ENCODE measurements at places on chromosomes 5 and 9. TPM values are rescaled to one million over a fixed set of nuclear protein-coding genes. Genes with fewer than 3 reads are reported as not detected.

The IL4 gene
- total RNA-seq: not detected

The SUSD3 gene
- 0.09 TPM for total RNA-seq

GRCh38 chr5:158140120-158140731 is 281.3 kb upstream of the CLINT1 start:
- DNase-seq: peak; percentile 35

GRCh38 chr9:93013856-93014582 is 44.5 kb upstream of the SUSD3 start:
- DNase-seq: no peak

DNA sequence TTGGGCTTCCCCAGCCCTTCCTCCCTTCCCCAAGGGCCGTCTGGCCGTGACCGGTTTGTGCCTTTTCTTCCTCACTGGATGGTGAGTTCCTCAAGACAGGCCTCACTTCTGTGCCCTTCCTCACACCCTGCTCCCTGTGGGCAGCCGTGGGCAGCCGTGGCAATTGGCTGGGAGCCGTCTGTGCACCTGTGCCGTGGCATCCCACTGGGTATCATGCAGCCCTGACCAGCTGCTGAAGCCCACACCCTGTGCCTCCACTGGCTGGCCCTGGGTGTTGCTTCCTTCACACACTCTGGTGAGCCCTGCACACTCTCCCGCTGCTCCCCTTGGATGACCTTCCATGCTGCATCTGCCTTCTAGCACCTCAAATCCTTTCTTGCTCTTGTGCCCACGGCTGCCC is 100.2 kb downstream of the COL5A1 start:
- DNase-seq: no peak

GRCh38 chr5:180423598-180423997 is 70.5 kb upstream of the GFPT2 start:
- DNase-seq: no peak

- no peak for DNase-seq
Observed at GRCh38 chr9:1366276-1366675, 316.1 kb downstream of the DMRT2 start.

- no peak for DNase-seq
Observed at GRCh38 chr5:65818592-65818991, 96.6 kb downstream of the NLN start.

DNA sequence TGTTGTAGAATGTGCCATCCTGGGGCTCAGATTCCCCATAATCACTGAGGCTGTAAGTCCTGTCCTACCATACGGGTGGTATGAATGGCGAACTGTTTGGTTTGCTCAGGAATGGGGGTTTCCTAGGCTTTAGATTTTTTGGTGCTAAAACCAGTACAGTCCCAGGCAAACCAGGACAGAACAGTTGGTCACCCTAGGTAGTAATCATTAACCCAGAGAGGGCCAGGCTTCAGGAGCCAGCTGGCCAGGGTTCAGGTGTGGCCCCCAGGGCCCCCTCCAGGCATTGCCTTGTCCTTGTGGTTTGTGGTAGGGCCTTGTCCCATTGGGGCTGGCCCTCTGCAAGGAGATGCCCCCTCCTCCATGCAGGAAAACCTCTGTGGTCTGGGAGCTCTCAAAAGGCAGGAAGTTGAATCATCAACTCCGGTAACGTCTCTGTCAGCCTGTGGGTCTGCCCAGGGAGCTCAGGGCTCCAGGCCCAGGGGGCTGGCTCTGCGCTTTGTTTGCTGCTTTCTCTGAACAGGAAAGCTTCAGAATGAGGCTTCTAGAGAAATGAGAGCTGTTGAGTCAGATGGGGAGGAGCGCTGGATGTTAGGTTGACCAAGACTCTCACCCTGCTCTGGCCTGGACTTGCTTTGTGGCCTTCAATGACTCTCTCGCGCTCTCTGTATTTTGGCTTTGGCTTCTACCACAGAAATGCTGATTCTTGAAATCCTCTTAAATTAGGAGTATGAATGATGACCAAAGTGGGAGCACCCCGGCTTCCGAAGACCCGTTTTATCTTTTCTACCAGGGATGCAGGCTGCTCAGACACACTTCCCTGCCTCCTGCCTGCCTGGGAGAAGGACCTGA is 22.2 kb upstream of the JADE2 start:
- DNase-seq: peak; percentile 98

- DNase-seq: no peak
Observed at GRCh38 chr5:151880324-151880723, 44.3 kb downstream of the GLRA1 start.

DNA sequence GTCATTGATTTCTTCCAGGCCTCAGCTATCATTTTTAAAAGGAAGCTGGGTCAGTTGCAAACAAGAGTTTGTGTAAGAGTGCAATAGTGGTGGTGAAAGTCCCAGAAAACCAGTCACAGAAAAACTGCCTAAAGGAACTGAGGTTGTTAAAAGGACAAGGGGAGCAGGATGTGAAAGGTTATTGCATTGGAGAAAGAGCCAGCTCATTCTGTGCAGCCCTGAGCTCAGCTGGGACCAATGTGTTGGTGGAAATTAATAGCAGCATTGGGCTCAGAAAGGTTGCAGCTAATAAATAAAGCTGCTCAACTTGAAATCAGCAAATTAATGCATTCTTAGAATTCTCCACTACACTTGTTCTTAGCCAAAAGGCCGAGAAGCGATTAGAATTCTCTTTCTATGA is 34.9 kb downstream of the NREP start:
- no peak for DNase-seq

DNA sequence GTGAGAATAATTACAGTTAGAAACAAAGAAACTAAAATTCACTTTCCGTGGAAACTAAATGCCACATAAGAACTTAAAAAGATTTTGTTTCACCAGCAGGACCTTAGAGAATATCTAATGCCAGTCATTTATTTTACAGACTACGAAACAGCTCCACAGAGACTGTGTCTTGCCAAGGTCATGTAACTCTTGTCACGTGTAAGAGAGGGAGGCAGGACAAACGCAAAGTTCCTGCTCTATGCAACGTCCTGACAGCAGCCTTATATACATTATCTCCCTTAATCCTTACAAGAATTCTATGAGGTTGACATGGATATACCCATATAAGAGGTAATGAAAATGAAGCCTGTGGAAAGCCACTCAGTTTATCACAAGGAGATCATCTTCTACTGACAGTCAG is 39.4 kb downstream of the CTNNAL1 start:
- DNase-seq: no peak

The MAP1B gene
- total RNA-seq: 401 TPM

The FEM1C gene
- total RNA-seq: 31.7 TPM

- DNase-seq: no peak
Observed at GRCh38 chr5:149110406-149110805, 30.9 kb upstream of the ABLIM3 start.

The GNPDA1 gene
- 62.3 TPM for total RNA-seq

- DNase-seq: no peak
Observed at GRCh38 chr9:79989079-79989478, 417.3 kb downstream of the TLE4 start.

DNA sequence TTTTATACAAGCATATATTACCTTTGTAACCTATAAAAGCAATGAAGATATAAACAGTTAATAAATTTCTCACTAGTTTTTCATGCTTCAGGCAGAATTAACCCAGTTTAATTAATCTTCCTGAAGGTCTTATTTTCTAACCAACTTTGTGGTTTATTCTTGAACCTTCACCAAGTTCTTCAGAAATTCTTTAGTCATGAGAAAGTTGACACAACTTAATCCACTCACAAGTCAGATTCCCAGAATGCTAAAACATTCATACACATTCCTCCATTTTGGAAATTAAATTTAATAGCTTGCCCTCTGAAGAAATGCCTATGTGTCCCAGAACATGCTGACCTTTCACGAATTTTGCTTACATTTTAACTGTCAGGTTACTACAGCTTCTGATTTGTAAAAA is 105.4 kb upstream of the PAM start:
- DNase-seq: no peak

DNA sequence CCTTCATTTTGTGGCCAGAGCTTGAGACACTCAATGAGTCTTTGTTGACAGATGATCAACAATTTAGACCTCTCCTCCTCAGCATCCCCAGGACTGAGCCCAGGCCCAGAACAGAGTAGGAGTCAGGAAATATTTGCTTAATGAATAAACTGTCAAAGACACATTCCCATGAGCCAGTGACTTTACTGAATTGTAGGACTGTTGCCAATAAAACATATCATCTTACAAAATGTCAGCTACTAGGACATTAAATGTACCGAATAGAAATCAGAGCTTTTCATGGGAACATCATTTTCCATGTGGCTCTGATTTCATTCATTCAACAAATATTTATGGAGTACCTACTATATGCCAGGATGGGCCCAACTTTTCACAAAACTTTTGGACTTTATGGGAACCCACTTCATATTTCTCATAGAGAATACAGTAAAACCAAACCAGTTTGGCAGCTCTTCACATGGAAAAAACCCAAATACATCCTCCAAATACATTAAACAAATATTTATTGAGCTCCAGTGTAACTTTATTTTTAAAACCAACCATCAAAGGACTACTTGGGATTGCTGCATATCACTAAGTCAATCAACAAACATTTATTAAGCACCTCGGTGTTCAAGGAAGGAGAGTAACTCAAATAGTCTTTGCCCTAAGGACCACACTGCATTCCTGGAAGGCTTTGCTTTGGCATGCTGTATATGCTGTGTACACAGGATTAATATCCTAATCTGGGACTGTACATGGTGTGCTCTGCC is 11.4 kb downstream of the VDAC1 start:
- DNase-seq: peak; percentile 53

The PCDHA13 gene
- 0.08 TPM for total RNA-seq

The TMEM174 gene
- total RNA-seq: not detected

The SMIM33 gene
- not detected for total RNA-seq

The CDX1 gene
- total RNA-seq: 0.65 TPM

GRCh38 chr5:159005062-159005461 is 94.7 kb downstream of the EBF1 start:
- DNase-seq: no peak

The OR1K1 gene
- total RNA-seq: not detected

DNA sequence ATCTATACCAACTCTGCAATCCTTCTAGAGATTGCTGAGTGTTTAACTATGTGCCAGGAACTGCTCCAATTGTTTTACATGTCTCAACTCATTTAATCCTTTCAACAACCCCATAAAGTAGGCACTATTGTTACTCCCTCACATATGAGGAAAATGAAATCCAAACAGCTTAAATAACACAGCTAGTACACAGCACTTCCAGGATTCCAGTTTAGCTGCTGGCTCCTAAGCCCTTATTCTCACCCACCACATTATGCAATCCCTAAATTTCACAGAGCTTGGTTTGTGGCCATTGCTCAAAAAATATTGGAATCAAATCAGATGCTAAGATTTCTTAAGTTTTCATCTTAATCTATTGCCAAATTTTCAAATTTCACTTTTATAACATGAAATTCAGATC is 84.9 kb downstream of the PRELID2 start:
- DNase-seq: peak; percentile 77

GRCh38 chr5:164355267-164355830 is 849.9 kb downstream of the MAT2B start:
- peak; percentile 68 for DNase-seq

The OTP gene
- not detected for total RNA-seq

The B4GALT1 gene
- total RNA-seq: 40.9 TPM

The PGM5 gene
- 13.5 TPM for total RNA-seq

DNA sequence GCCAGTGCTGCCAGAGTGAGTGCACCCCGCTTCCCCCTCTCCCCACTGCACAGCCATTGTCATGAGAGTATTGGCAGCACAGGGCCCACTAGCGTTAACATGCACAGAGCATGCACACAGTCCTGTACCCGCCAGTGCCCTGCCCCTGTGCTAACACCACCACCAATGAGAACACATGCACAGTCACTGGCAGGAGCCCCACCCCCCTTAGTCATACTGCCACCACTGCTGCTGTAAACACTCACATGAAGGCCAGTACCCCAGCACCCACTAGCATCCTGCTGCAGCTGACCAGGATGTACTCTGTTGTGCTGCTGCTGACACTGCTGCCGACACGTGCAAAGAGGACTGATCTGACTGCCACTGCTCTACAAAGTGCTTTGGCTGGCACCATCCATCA is 19.5 kb upstream of the RANBP6 start:
- no peak for DNase-seq

The OMD gene
- total RNA-seq: 0.33 TPM

The ACER2 gene
- total RNA-seq: 2.4 TPM

- DNase-seq: no peak
Observed at GRCh38 chr5:74502479-74502950, 138.0 kb downstream of the ENC1 start.

The RALGDS gene
- total RNA-seq: 15.6 TPM

- peak; percentile 16 for DNase-seq
Observed at GRCh38 chr5:159777049-159777660, 139.1 kb upstream of the ADRA1B start.

DNA sequence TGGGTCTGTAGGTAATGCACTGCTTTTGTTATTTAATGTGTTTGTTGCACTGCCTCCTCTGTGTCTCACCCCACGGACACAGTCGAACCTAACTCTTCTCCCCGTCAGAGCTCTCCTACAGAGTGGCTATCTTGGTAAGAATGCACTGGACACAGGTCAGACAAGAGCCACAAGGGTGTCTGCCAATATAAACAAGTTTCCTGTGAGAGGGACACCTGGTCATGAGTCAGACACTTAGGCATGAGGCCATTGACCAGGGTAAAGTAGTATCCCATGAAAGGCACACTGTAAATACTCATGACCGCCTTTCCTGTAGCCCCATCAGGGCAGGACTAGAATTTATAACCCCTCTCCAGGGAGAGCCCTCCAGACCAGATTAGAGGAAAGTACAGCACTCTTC is 115.5 kb downstream of the SLC12A2 start:
- DNase-seq: peak; percentile 39

- no peak for DNase-seq
Observed at GRCh38 chr5:33675958-33676464, 215.8 kb downstream of the ADAMTS12 start.

The RELL2 gene
- 6.6 TPM for total RNA-seq

GRCh38 chr5:68423154-68423811 is 207.7 kb downstream of the PIK3R1 start:
- DNase-seq: no peak

The ZDHHC11 gene
- total RNA-seq: 0.36 TPM

DNA sequence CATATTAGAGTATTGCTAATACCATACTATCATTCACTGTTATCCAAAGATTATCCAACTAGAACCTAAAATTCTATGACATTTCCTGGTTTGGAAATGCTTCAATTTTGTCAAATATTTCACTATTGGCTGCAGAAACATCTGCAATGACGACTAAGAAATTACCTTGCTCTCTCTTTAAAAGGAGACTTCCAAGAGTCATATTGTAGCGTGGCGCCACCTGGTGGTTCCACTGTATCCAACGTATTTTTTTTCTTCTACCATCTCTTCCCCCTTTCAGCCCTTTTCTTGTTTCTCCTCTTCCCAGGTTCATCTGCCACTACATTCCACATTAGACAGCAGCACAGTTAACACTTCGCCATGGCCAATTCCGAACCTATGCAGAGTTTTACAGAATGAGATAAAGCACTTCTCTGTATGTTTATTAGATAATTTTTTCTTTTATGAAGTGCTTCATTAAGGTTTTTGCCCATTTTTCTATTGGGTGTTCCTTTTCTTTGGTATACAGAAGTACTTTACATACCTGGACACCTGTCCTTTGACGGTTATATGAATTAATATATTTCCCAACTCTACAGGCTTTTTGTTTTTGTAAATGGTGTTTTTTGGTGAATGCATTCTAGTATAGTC is 153.5 kb downstream of the CDC42SE2 start:
- DNase-seq: peak; percentile 85

All from fibroblast of the aortic adventitia (primary cell).